NCI-H2171 (cell line): ENCODE measurements at places on chromosomes 16 and 17.

- DNase-seq = no peak
Measured at GRCh38 chr16:19639986-19640421, 78.0 kb downstream of the KNOP1 start.

DNA sequence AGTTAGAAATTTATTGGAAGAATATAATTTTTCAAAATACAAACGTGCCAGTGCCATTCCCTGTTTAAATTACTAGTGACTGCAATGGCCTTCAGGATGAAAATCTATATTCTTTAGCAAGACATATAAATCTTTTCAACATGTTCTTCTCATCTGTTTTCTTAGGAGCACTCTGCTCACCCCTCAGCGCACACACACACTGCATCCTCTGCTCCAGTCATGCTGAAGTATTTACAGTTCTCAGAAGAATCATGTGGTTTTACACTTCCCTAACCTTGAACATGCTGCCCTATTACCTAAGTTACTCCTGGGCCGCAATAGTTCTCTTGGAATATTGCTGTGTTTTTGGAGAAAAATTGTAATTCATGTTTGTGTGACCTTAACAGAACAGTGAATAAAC is 820.6 kb downstream of the CDH8 start:
- no peak for DNase-seq

- DNase-seq = no peak
Measured at GRCh38 chr17:43014649-43015542, 7.3 kb downstream of the VAT1 start.

- DNase-seq = no peak
Measured at GRCh38 chr17:36742267-36743000, 141.1 kb downstream of the MRM1 start.

GRCh38 chr16:78386557-78387324 is 287.3 kb downstream of the WWOX start:
- DNase-seq = no peak

DNA sequence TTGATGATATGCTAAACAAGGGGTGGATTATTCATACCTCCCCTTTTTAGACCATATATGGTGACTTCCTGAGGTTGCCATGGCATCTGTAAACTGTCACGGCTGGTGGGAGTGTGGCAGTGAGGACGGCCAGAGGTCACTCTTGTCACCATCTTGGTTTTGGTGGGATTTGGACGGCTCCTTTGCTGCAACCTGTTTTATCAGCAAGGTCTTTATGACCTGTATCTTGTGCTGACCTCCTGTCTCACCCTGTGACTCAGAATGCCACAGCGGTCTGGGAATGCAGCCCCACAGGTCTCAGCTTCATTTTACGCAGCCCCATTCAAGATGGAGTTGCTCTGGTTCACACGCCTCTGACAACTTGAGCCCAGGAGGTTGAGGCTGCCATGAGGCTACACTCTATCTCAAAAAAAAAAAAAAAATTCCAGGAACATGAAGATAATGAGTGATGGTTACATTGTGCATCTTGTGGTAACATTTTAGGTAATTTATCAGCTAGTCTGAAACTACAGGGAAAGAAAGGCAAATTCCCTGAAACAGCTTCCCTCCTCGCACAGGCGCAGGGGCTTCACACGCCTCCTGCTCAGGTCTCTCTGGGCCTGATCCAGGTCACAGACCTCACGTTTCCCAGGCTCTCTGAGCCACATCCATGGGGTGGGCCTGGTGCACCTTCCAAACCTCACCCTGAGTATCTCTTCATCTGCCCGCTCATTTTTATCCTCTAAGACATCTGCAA is 15.3 kb upstream of the UBE2I start:
- DNase-seq = no peak

GRCh38 chr17:63438092-63439051 is 7.7 kb downstream of the CYB561 start:
- DNase-seq = no peak

DNA sequence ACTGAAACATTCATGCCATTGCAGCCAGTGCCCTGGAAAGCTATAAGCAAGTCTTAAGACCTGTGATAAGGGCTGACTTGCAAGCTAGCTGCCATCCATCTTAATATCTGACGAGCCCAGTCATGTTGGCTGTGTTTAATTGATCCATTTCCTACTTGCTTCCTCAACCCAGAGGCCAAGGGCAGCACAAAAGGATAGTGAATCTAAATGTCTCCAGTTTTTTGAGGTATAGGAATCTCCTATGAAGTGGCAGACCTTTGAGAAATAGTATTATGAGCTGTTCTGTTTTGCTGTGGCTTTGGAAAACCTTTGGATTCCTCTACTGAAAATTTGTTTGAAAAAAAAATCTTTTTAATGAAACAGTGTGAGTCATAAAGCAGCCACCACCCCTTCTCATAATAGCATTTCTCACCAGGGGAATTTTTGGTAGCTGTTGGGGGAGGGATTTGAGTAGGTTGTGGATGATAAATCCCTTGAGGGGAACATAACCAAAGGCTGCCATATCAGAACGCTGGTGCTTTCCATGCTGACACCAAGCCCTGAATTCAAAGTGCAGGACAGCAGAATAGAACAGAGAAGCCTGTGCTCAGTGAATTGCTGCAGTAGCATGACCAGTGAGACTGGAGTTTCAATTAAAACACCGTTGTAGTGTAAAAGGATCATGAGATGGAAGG is 12.9 kb downstream of the ZNRF1 start:
- DNase-seq = no peak

GRCh38 chr16:11276896-11277593 is 765 bp upstream of the PRM2 start:
- no peak for DNase-seq

DNA sequence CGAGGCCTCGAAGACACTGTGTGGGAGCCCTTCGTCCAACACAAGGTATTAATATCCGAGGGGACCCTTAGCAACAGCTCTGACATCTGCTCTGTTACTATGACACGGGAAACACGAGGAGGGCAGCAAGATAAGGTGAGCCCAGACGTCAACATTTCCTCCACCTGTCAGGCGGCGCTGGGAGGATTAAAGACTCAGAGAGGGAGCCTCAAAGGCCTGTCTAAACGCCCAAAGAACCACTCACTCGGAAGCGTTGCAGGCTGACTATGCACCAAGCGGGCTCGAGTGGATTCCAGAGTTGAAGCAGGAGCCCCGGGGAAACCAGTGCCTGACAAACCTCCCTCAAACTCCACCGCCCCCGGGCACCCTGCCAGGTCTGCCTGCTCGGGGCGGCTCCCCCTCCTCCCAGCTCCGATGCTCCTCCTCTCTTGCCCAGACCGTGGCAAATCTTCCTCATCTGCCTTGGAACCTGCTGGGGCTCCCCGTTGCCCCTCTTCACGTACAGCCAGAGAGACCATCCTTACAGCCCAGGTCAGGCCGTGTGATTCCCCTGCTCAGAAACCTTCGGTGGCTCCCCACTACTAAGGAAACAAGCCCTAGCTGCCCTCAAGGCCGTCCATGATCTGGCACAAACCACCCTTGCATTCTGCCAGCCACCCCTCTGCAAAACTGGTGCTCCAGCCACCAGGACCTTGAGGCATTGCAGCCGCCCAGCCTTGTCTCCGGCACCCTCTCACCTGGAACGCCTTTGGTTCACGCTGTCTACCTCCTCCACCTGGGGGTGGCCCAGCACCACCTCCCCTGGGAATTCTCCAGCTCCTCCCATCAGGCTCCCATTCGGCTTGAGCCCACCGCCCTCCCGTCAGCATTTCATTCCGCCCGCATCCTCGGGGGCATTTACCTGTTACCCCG is 16.2 kb downstream of the RPH3AL start:
- peak; percentile 80 for DNase-seq

DNA sequence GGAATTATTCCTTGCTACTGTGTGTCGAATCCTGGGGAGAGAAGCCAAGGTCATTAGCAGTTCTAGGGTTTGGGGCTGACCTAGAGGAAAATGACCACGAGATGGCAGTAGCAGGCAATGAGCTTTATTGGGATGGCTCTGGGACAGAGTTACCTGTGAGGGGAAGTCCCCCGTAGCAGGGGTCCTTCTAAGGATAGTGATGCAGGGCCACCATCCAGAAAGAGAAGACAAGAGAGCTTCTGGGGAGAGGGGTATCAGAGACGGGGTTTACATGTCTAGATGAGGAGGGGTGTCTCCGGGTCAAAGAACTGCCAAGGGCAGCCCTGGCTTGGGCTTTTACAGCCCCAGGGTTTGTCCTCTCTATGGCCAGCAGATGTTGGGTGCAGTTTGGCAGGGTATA is 6.4 kb upstream of the GGT6 start:
- DNase-seq = peak; percentile 59

- no peak for DNase-seq
Measured at GRCh38 chr16:23640615-23640930, 537 bp downstream of the PALB2 start.

DNA sequence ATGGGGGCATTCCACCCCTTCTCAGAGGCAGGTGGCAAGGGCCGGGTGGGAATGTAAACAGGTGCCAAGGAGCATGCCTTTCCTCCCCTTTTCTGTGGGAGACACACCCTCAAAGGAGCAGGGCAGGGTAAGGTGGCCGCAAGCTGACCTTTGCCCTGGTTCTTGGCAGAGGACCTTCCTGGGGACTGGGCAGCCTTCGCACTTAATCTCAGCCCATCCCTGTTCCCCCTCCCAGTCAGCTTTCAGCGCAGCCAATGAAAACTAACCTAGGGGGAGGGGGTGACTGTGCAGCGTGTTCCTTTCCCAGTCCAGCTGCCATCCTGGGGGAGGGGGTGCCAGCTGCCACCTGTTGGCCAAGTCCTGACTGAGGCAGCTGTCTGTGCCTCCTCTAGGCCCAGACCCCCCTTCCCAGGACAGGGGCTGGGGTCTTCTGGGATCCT is 2.8 kb downstream of the TRAF4 start:
- peak; percentile 59 for DNase-seq

DNA sequence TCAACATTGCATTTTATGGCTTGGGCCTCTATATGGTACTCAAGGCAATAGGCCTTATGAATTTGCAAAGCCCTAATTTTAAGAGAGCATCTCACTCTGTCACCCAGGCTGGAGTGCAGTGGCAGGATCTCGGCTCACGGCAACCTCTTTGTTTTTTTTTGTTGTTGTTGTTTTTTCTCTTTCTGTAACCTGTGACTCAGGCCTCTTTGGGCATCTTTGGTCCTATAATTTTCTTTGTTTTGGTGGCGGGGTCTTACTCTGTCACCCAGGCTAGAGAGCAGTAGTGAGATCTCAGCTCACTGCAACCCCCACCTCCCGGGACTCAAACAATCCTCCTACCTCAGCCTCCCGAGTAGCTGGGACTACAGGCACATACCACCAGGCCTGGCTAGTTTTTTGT is 21.8 kb upstream of the HERPUD1 start:
- DNase-seq = no peak
